ENCODE measurements at places on chromosomes 5 and 9. TPM values are rescaled to one million over a fixed set of nuclear protein-coding genes. Genes with fewer than 3 reads are reported as not detected.
A peak's percentile ranks its signal among the peaks of the same experiment; 100 is the strongest.

DNA sequence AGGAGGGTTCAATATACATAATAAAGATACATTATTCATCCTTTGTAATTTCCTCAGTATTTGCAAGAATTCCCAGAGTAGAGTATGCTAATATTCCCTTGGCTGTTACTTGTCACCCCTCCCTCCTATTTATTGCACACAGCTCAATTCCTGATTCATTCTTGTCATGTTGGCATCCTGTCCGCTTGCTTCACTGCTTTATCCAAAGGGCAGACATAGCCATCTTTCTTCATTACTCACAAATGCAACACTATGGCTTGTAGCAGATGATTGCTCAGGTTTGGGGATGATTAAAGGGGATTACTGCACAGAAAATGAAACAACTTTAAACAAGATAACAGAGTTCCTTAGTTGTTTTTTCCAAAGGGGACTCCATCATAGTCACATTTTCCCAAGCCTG, 1.2 kb upstream of the IL33 start:
- no peak for DNase-seq

DNA sequence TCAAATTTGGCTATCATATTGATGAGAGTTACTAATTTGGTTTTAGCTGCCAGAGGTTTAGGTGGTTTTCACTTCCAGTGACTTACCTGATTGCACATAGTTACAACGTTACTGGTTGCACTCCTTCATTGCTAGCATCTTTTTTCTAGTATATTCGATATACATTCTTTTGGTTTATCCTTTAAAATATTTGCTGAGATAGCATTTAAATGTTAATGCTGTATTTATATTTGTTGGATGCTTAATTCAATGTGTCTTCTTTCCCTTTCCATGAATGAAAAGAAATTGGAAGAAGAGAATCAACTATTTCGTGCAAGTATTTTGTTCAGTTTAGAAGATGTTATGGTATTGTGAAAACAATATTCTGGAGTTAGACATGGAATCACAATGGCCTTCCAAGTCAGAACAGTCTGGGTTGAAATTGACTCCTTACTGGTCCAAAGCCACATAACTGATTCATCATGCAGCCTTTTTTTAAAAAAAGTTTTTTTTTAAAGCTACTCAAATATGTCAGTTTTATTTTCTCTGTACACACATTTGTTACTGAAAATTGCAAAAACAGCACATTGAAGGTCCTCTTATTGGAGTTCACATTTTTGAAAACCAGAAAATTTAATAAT, 2.2 kb downstream of the SPIN1 start:
- no peak for DNase-seq

- no peak for DNase-seq
Observed at GRCh38 chr9:109729513-109729912, 50.5 kb upstream of the PALM2AKAP2 start.

DNA sequence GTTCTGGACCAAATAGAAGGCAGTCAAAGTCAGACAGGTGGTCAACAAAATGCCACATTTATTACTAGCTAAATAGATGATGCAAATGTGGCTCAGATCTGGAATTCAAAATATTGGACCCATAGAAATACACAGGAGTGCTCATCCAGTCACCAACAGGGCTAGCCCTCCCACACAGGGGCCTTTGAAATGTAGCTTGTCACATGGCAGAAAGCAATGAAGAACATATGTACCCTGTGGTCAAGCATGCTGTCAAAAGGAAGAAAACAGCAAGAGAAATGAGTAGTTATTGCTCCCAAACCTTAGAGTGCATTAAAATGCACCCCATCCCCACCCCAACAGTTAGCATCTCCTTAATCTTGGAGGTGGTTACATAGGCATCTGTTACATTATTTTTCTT, 20.9 kb upstream of the CCDC112 start:
- DNase-seq, result no peak

DNA sequence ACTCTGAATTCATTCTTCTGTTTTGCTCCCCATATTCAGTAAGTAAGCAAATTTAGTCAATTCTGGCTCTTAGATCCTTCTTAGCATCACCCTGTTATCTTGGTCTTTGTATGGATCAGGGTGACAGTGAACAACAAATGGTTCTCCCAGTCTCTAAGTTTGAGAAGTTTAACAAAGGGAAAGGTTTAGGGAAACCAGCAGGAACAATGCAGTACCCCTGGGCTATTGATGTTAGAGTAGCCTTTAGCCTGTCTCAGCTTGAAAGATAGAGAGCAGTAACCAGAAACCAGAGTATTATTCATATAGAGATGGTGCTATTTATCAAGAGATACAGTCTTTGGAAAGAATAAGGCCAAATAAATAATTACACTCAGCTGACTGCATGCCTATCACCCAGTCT, 241.8 kb downstream of the CDH12 start:
- no peak for DNase-seq

DNA sequence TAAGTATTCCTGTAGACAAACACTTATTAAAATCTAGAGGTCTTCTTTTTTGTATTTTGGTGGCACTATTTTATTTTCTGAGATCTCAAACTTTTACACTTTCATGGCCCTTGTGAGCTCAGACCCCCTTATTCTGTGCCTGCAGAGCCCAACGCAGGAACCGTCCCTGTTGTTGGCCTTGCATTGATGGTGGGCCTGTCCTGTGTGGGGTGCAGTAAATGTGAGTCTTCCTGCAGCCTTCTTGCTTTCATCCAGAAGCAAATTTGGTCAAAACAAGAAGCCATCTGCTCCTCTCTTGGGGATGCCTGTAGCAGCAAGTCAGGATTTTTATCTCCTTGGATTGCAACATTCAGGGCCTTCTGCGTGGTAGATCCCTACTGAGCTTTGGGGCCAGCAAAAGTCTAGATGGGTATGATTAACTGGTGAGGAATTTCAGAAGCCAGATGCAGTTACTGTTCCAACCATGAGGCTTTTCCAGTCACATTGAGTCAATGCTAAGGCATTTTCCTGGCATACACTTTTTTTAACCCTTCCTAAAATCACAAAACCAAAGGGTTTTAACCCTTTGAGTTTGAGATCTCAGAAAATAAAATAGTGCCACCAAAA, 31.7 kb downstream of the BASP1 start:
- peak; percentile 98 for DNase-seq

DNA sequence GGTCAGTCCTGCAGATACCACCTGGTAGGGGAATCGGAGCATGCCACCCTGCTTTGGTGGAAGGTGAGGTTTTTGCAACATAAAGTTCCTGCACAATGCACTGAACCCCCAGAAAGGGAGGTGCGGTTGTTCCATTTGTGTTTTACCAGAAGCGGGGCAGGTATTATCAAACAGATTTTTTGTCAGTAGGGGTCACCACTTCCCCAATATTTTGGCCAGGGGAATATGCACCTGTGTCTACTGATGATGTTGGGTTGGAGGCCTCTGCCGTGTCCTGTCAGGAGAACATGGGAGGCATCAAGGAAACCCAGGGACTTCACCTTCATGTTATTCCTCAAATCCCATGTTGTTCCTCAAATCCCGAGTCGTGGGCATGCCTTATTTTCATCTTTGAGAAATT, 438.7 kb downstream of the NTRK2 start:
- no peak for DNase-seq

DNA sequence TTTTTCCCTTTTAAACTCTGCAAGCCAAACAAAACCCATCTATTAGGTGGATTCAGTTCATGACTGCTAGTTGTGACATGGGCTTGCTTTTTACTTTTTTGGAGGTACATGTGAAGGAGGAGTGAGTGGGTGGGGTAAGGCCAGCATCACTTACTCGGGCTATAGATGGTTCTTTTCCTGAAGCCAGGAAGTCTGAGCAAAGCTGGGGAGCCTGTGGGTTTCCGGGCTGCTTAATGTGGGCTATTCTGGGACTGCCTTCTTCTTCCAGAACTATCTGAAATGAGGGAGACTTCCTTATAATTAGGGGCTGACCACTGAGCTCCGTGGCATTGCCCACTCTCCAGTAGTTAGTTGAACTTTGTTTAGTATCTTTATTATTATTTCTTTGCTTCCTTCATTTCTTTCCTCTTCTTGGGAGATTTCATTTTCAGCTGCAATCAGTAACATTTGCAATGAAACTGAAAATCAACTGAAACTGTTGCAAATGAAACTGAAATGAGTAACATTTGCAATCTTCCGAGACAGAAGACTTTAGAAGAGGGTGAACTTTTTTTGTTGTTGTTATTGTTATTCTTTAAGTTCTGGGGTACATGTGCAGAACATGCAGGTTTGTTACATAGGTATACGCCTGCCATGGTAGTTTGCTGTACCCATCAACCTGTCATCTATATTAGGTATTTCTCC, 204.9 kb downstream of the LRRC70 start:
- DNase-seq, result no peak

DNA sequence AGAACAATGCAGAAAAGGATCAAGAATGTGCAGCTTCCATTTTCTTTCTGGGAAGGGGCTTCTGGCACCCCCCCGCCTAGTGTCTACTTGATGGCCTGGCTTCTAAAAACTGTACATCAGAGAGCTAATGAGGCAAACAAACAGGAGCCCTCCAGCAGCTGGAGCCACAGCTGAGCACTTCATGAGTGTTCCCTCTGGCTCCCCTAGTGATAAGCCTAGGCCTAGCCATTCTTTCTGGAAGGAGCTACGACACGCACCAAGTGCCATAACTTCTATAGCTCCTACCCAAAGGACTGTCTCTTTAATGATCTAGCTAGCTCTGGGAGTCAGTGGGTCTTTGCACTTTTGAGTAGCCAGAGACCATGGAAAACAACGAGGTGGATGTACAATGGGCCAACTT, 66.1 kb downstream of the DNAH5 start:
- DNase-seq, result no peak

DNA sequence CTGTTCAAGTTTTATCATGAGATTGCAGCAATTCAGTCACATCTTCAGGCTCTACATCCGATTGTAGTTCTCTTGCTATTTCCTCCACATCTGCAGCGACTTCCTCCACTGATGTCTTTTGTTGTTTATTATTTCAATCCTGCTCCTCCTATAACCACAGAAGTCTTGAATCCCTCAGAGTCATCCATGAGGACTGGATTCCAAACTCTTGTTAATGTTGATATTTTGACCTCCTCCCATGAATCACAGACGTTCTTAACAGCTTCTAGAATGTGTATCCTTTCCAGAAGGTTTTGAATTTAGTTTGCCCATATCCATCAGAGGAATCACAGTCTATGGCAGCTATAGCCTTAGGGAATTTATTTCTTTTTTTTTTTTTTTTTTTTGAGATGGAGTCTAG, 3.6 kb downstream of the FBXO38 start:
- DNase-seq, result no peak

- DNase-seq, result peak; percentile 95
Observed at GRCh38 chr5:116766470-116766947, 191.9 kb upstream of the SEMA6A start.

DNA sequence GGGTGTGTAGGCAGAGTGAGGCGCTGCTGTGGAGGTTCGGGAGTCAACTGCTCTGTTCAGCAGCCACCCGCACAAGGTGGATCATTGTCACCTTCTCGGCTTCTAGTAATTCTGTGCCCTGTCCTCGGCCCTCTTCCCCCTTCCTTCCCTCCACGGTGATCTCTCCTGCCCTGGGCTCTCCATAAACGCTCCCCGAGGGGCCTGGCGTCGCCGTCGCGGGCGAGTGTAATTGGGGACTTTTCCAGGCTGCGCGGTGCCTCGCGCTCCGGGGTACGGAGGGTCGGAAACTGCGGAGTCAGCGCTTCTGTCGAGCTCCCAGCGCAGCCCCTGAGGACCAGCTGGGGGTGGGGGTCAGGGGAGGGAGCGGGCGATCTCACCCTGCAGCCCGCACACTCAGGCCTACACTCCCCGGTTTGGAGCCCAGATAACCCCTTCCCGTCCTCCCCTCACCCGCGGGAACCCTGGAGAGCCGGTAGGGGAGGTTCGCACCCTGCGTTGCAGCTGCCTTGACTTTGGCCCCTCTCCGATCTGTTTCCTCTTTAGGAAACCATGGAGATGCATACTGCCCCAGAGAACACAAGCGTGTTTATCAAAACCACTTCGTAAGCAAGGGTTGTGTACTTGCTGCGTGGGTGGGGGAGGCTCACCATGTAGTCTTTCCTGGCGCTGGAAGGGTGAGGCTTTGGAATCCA, 188.3 kb upstream of the ZNF618 start:
- DNase-seq, result no peak

DNA sequence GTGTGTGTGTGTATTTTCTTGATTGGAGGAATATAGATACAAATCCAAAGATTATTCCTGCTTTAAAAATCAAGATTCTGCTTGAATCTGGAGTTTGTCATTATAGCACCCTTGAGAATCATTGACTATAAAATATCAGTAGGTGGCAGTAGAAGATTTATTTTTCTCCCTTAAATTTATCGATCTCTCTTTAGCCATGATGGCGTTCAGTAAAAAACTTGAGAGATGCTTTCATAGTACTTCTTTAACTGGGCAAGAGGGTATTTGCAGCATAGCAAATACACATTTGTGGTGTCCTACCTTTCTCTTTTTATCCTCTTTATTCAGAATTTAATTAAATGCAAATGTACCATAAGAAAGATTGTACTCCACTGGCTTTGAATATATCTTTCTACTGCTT, 307.7 kb downstream of the ADGRV1 start:
- DNase-seq, result peak; percentile 28

Gene FOXD4L3
- total RNA-seq, result not detected

Gene INSL6
- not detected for total RNA-seq

Gene FCHSD1
- total RNA-seq, result 21.6 TPM

Gene OBP2B
- not detected for total RNA-seq

Gene EQTN
- not detected for total RNA-seq

Gene NME5
- total RNA-seq, result 2.6 TPM

Gene FBXW5
- total RNA-seq, result 400 TPM

Measured in A172 (cell line).